ENCODE measurements at places on chromosomes 12 and 14. TPM values are rescaled to one million over a fixed set of nuclear protein-coding genes. Genes with fewer than 3 reads are reported as not detected.

RDH16 gene
- total RNA-seq: 0.31 TPM

KLRC2 gene
- total RNA-seq: not detected

EML1 gene
- 39.3 TPM for total RNA-seq

NGB gene
- not detected for total RNA-seq

SMIM41 gene
- total RNA-seq: not detected

SLC4A8 gene
- total RNA-seq: 0.56 TPM

FOXN4 gene
- total RNA-seq: not detected

CSRP2 gene
- total RNA-seq: 21.8 TPM

GPR135 gene
- total RNA-seq: 2.7 TPM

OR6C2 gene
- not detected for total RNA-seq

TOMM20L gene
- total RNA-seq: not detected

Measured in heart left ventricle (tissue), 16 donors.